ENCODE measurements at places on chromosomes 1 and 21. TPM values are rescaled to one million over a fixed set of nuclear protein-coding genes. Genes with fewer than 3 reads are reported as not detected.

- DNase-seq: no peak
Measured at GRCh38 chr1:169250795-169251194, 116.8 kb downstream of the NME7 start.

- no peak for DNase-seq
Measured at GRCh38 chr1:1236176-1236763, 4.2 kb downstream of the B3GALT6 start.

- no peak for DNase-seq
Measured at GRCh38 chr1:117580882-117581281, 25.0 kb upstream of the TENT5C start.

Gene PHTF1
- total RNA-seq: 13.0 TPM

Gene CHAF1B
- 6.4 TPM for total RNA-seq

Data from MCF 10A (cell line).